ENCODE measurements at places on chromosomes 16 and 17. TPM values are rescaled to one million over a fixed set of nuclear protein-coding genes. Genes with fewer than 3 reads are reported as not detected.

DNA sequence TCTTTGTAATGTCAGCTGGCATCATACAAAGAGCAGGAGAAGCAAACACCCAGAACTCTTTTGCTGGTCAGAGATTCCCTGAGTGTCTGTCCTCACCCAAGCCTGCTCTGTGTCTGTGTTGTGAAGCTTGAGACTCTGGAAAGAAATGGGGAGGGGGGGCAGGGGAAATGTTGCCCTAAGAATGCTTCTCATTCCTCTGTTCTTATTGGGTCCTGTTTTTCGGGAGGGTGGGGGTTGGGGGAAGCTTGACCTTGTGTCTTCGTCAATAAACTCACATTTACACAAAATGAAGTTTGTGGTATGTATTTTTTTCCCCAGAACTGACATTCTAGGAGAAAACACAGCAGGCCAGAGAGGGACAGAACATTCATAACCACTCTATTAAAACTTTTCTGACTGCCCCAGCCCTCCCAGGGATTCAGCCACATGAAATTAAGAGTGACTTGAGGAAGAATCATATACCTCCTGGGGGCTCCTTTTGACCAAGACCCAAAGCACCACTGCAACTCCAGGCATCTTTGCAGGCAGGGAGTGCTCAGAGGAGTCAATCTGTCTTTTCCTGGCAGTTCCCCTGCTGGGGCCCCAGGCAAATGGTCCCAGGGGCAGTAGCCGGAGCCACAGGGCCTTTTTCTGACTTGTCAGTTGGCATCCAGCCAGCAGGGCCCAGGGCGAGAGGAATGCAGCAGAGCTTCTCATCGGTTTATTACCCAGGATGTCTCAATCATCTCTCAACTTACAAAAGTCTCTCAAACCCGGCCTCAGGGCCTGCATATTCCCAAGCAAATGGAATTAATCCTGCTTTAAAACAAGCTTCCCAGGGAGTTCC, 5.1 kb upstream of the RASL10B start:
- DNase-seq, result no peak

KRTAP4-9 gene
- polyA plus RNA-seq, result not detected

- no peak for DNase-seq
These were observed 25.0 kb downstream of the SCPEP1 start for GRCh38 chr17:57002904-57003303.

SKAP1 gene
- polyA plus RNA-seq, result 9.9 TPM

C17orf100 gene
- polyA plus RNA-seq, result 9.0 TPM

- DNase-seq, result no peak
These were observed 388.2 kb upstream of the MAF start for GRCh38 chr16:79988721-79989220.

- peak; percentile 73 for DNase-seq
These were observed at the start of gene CHMP6 for GRCh38 chr17:80991645-80992076. Gene CHMP6 (plus strand): TSS chr17:80991841. CDS start chr17:80991919, 78 bp downstream.

DNA sequence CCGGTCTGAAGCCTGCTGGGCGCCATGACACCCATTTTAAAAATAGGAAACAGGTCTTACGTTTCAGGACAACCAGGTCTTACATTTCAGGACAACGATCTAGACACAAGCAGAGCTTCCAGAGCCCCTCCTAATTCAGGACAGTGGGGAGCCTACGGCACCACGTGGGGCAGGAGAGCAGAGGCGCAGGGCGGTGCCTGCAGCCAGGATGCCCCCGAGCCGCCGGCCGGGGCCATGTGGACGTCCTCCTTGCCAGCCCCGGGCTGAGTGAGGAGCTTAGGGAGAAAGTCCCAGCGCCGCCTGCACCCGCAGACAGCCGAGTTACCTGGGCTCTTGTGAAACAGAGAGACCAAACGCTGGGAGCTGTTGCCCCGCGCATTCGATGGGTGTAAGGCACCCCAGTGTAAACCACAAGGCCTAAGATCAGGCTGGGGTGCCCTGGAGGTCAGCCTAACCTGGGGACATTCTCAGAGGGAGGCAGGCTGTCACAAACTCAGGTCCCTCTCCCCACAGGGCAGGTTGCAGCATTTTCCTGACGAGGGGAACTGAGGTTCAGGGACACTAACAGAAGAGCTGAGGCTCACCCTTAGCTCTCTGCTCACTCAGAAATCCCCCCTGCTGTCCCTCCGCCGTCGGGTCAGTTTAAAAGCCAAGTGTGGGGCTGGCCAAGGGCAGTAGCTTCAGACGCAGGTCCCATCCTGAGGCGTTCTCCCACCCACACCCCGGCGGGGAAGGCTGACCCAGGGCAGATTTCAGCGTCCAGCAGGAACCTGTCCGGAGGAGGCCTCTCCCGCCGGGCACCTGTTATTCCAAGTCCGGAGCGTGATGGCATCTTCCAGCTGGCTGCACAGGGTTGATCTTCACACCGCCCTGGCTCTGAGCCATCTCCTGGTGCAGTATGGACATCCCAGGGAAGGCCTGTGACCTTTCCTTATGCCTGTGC, 1.8 kb upstream of the NOTUM start:
- DNase-seq, result no peak

CCL2 gene
- polyA plus RNA-seq, result 22.4 TPM

GRCh38 chr16:84758627-84759026, 58.8 kb downstream of the USP10 start:
- DNase-seq, result no peak

DNA sequence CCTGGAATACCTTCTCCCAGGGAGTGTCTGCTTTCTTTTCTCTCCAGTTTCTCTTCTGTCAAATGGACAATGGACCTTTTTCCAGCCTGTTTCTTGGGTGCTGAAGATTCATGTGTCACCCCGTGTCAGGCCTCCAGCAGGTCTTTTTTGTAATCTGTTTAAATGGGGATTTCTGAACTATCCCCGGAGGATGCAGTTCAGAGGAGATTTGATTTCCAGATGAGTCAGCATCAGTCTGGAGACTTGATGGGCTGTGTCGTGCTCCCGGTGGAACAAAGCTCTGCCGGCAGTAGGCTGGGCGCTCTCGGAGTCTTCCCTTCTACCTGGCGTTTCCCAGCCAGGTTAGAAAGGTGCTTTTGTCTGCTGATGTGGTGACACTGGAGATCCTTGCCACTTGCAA, 440.6 kb downstream of the HS3ST3B1 start:
- DNase-seq, result no peak

CDH1 gene
- polyA plus RNA-seq, result 98.3 TPM

Measured in left renal cortex interstitium (tissue), 4 donors.